ENCODE measurements at places on chromosomes 2 and 18.

GRCh38 chr18:79403723-79404566, 8.2 kb downstream of the NFATC1 start:
- no peak for DNase-seq

- DNase-seq, result no peak
Observed at GRCh38 chr2:218517434-218518206, 50.5 kb downstream of the USP37 start.

- DNase-seq, result no peak
Observed at GRCh38 chr2:11278219-11278618, 66.2 kb downstream of the ROCK2 start.

GRCh38 chr2:220748875-220749479, 823.1 kb downstream of the EPHA4 start:
- DNase-seq, result no peak

DNA sequence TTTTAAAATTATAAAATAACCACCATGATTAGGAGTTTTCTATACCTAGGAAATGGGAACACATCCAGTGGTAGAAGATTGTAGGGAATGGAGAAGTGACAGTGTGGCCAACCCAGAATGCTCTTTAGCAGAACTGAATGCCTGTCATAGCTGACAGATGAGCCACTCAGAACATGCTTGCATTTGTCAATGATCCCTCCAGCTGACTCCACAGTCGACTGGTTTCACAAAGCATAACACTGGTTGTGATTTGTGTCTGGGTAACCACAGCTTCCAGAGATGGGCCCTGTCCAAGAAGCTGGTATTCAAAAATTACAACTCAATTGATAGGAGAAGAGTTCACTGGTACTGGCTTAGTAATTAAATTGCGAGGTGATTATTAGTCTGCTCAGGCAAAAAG, 9.0 kb upstream of the CTIF start:
- DNase-seq, result no peak

GRCh38 chr2:43946685-43947084, 49.1 kb downstream of the LRPPRC start:
- DNase-seq, result no peak

GRCh38 chr18:73663581-73663980, 484.1 kb downstream of the FBXO15 start:
- no peak for DNase-seq

DNA sequence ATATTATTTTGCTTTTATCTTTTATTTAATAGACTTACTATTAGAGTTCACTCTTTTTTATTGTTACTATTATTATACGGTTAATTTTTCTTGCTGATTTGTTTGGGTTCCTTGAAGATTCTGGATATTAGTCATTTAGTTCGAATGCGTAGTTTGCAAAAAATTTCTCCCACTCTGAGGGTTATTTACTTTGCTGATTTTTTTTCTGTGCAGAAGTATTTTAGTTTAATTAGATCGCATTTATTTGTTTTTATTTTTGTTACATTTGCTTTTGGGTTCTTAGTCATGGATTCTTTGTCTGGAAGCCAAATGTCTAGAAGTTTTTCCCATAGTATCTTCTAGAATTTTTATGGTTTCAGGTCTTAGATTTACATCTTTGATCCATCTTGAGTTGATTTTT, 585.2 kb downstream of the CPS1 start:
- DNase-seq, result no peak

GRCh38 chr2:50143822-50144575, 887.9 kb downstream of the NRXN1 start:
- DNase-seq, result peak; percentile 62
